HTR-8/SVneo (cell line): ENCODE measurements at places on chromosomes 4 and X.
A peak's percentile ranks its signal among the peaks of the same experiment; 100 is the strongest.

- DNase-seq, result peak; percentile 22
Observed at GRCh38 chrX:68307769-68308168, 125.5 kb downstream of the OPHN1 start.

- DNase-seq, result no peak
Observed at GRCh38 chr4:153520801-153521329, 54.7 kb downstream of the TMEM131L start.

- DNase-seq, result no peak
Observed at GRCh38 chr4:174260099-174260498, 23.4 kb downstream of the FBXO8 start.

DNA sequence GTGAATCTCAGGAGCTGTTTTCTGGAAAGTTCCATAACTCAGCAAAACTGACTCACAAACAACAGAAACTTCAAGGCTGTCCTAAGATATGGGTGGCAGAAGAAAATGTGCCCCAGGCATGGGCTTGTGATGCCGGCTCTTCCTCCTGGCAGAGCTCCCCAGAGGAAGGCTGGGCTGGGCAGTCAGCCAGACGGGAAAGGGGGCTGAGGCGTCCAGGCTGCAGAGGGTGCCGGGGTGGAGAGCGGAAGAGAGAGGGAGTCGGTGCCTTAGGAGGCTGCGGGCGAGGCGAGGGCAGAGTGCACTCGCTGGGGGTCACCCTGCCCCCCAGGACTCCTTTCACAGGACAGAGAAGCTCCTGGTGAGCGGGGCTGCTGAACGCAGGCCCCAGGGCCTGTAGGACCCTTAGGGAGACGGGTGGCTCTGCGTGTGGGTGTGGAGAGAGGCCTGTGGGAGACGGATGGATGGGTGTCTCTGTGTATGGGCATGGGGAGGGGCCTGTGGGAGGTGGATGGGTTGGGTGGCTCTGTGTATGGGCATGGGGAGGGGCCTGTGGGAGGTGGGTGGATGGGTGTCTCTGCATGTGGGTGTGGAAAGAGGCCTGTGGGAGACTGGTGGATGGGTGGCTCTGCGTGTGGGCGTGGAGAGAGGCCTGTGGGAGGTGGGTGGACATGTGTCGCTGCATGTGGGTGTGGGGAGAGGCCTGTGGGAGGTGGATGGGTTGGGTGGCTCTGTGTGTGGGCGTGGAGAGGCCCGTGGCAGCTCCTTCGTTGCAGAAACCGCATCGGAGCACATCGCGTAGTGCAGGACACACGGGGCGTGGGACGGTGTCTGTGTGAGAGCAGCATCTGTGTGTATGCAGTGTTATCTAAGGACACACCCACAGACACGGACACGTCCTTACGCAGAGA lies 15.9 kb downstream of the PCGF3 start:
- DNase-seq, result no peak

- DNase-seq, result no peak
Observed at GRCh38 chr4:87855559-87855958, 22.8 kb downstream of the MEPE start.

DNA sequence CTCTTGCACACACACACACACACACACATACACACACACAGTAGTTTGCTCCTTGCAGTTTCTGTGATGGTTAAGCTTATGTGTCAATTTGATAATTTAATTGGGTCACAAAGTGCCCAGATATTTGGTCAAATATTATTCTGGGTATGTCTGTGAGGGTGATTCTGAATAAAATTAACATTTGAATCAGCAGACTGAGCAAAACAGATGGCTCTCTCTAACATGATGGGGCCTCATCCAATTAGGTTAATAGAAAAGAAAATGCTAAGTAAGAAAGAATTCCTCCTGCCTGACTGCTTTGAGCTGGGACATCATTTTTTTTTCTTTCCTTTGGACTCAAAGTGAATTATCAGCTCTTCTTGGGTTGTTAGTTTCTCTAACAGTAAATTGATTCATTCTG lies 191.2 kb upstream of the INTU start:
- no peak for DNase-seq

DNA sequence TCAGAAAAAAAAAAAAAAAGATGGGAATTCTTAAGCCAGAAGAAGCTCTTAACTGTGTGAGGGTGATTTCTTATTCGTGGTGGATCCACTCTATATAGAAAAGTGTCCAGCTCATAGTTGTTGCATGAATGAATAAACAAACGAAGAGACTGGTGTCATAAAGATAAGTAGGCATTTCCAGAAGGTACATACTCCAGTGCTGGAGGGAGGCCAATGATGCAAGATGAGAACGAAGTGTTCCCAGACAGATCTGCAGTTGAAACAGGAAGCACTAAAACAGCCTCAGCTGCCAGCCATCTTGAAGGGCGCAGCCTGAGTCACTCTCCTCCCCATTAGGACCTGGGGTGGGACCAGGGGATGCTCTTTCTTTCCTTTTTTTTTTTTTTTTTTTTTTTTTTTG lies 47.4 kb upstream of the HOPX start:
- DNase-seq, result peak; percentile 33
